Stimulated activated CD4-positive, alpha-beta T cell treated with anti-CD3 and anti-CD28 coated beads, Interleukin-15, amount 100 ng/mL, for 48 hours (primary cell): ENCODE measurements at places on chromosomes 12 and 14.

GRCh38 chr14:80313806-80314205, 102.5 kb upstream of the DIO2 start:
- no peak for DNase-seq

- DNase-seq = no peak
Observed at GRCh38 chr14:58584383-58584782, 53.4 kb upstream of the DACT1 start.

DNA sequence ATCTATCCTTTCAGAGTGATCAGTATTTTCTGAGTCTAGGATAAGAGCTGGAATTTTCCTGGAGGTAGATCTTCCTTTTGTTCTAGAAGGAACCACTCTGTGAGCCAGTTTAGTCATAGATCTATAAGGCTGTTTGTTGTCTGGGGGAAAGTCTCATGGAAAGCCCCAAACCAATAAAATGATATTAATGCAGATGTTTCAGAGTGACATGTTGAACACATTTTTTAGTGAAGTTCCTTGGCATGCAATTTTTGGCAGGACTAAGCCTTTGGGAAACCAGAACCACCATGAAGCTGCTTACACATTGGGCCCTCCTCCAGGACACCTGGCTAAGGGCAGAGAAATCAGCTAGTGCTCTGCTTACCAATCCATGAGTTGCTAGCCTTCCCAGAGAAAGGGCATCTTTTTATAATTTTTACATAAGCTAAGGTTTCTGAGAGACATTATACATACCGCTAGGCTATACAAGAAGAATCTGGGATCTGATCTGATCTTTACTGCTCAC, 101.5 kb upstream of the PCED1B start:
- DNase-seq = no peak

DNA sequence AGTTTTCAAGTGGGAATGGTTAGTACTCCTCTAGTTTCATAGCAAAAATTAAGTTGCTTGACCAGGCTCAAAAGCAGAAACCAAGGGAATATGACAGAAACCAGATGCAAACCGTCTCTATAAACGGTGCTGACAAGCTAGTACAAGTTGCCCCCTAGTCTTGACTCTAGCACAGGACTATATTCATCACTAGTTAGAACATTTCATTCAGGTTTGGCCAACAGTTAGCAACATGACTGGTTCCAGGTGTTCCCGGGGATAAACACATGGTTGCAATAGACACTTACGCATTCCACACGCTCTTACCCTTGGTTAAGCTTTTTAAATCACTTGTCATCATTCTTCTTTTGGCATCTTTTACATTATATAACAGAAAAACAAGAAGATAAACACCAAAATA, 103.6 kb downstream of the SCFD1 start:
- no peak for DNase-seq

GRCh38 chr12:70966996-70967790, 46.7 kb upstream of the PTPRR start:
- DNase-seq = no peak

GRCh38 chr12:121713793-121714192, 1.2 kb downstream of the TMEM120B start:
- no peak for DNase-seq

- DNase-seq = no peak
Observed at GRCh38 chr14:65095633-65096205, 6.6 kb downstream of the MAX start.

- DNase-seq = no peak
Observed at GRCh38 chr14:73333031-73333430, 95.7 kb downstream of the PAPLN start.

- DNase-seq = no peak
Observed at GRCh38 chr12:40254455-40255085, 29.8 kb downstream of the LRRK2 start.

DNA sequence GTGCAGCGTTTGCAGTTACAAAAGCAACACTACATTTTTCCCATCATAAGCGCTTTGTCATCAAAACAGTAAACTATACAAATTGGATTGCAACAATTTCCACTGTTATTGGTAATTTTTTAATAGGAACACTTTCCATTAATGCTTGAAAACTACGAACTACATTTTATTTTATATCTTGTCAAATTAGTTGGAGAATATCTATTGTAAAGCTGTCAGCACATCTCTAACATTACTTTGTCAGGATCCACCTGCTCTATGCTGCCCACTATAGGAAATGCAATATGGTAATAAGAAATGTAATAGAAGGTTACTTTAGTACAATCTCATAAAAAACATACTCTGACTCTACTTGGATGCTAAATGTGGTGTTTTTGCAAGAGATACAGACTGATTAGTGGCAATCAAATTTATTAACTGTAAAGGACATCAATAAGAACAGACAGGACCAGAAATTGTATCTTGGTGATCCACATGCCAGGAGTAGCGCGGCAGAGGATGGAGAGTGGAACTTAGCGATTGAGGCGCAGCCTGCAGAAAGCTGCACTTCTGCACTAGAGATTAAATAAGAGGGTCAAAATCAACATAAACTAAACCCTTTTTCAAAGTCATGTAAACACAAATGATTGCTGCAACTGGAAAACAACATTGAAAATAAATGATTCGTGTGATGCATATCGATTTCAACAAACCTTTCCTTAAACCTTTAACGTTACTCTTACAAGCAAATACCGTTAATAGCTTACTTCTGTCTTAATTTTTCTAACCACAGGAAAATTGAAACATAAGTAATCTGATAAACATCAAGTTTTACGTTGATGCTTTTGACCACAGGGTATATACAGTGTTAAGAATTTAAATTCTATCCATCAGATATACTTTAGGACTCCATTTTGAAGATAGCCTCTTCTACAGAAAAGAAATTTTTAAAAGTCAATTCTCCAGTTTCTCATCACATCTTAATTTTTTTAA, 3.6 kb upstream of the ARID2 start:
- DNase-seq = no peak
